ENCODE measurements at places on chromosomes 6 and 20. TPM values are rescaled to one million over a fixed set of nuclear protein-coding genes. Genes with fewer than 3 reads are reported as not detected.

The ESR1 gene
- 1.3 TPM for total RNA-seq

The SPATA25 gene
- total RNA-seq: 0.46 TPM

The TINAG gene
- not detected for total RNA-seq

The HLA-DOB gene
- total RNA-seq: 8.1 TPM

The SULF2 gene
- 0.65 TPM for total RNA-seq

The BPIFB3 gene
- not detected for total RNA-seq
